ENCODE measurements at places on chromosomes 2 and 18.
A peak's percentile ranks its signal among the peaks of the same experiment; 100 is the strongest.

DNA sequence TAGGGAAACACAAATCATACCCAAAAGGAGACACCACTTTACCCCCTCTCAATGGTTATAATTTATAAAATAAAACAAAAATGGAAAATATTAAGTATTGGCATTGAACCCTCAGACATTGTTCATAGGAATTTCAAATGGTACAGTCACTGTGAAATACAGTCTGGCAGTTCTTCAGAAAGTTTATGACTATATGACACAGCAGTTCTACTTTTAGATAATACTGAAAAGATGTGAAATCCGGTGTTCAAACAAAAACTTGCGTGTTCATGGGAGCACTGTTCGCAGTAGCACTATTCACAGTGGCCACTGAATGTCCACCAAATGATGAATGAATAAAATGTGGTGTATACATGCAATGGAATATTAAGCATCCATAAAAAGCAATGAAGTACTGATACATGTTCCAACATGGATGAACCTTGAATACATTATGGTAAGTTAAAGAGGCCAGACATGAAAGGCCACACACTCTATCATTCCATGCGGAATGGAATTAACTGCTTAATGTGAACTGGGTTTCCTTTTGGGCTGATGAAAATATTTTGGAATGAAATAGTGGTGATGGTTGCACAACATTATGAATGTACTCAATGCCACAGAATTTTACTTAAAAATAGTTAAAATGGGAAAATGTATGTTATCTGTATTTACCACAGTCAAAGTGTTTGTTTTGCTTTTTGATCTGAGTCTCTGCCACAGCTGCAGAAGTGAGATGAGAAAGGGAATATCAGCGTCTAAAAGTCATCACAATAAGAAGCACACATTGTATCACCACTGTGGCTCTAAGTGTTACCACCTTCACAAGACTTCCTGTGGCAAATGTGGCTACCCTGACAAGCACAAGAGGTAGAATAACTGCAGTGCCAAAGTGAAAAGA is 864.6 kb downstream of the SUCLG1 start:
- DNase-seq = no peak

DNA sequence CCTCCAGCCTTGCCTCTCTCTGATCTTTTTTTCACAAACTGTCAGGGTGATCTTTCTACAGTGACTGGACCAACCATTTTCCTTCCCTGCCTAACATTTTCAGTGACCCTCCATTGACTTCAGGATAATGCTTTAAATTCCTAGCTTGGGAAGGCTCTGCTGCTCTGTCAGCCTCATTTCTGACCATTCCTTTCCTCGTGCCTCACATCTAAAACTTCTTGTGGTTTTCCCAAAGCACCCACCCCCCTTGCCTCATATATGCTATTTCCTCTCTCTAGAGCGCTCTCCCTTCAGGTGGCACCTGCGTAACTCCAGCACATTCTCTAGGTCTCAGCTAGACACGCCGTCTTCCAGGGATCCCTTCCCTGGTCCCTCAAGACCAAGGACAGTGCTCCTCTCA is 37.2 kb downstream of the DRC1 start:
- DNase-seq = no peak

- DNase-seq = no peak
Measured at GRCh38 chr2:5070257-5070656, 621.9 kb upstream of the SOX11 start.

DNA sequence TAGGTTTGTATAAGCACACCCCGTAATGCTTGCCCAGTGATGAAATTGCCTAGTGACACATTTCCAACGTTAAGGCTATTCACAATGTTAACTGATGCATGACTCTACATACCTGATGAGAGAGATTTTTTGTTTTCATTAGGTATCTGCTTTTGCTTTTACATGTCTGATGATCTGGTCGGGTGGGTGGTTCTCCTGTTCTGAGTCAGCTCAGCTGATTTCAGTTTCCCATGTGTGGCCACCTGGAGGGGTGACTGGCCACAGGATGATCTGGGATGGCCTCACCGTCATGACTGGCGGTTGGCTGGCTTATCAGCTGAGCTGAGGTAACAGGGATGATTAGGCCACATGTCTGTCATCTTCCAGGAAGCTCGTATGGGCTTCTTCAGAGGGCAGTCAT is 33.8 kb upstream of the ACYP2 start:
- peak; percentile 41 for DNase-seq

DNA sequence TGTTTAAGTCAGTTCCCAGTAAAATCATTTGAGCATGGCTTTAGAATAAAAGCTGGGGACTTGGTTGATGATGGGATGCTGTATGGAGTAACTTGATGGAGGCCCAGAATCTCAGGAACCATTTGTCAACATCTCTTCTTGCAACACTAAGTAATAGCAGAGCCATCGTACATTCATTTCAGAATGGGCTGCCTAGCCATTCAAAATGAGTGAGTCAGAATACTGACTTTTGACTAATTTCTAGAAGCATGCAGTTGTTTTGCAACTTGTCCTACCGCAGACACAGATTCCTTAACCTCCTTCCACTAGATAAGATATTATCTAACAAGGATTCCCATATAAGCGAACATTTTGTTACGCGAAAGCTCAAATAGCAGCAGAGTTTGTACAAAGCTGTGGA is 229.5 kb downstream of the CNTNAP5 start:
- DNase-seq = no peak

DNA sequence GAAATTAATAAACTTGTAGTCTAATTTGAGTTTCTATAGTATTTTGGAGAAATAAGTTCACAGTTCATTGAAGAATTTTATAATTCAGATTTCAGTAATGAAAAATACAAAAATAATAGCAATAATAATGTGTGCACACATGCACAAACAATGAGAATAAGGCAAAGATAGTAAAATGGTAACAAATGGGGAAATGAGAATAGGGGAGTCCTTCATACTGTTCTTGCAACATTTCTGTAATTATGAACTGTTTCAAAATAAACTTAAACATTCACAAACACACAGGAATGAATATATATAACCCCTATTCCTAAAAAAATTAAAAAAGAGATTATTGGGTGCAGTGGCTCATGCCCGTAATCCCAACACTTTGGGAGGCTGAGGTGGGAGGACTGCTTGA is 63.9 kb downstream of the SPRED2 start:
- DNase-seq = no peak

- DNase-seq = no peak
Measured at GRCh38 chr2:60106836-60107529, 446.5 kb downstream of the BCL11A start.

DNA sequence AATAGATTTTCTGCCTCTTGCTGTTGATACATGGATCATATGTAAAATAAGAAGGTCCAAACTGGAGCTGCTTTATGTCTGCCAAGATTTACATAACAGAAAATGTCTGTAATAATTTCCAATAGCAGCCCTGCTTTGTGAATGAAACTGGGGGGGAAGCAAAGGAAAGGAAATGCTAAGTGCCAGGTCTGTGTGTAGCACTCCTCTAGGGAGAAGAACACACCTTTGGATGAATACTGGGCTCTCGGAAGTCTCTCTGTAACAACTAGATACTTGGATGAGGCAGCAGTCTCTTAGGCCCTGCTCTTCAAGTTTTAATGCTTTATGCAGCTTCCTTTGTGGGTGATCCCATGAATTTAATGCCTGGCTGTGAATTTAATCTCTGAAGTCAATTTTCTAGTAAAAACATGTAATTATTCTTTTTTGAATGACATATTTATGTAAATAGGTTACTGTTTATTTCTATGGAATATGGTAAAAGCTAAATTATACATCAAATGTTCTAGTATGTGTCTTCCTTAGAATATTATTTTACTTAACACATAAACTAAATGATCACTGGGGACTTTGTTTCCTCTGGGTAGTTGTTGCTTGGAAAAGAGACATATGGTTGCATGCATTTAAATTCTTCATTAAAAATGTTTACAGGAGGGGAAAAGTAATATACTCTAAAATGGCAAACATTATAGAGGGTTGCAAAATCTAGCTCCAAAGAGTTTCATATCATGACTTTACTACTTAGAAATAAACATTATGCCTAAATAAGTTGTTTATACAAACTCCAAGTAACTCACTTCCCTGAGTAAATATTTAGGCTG is 336.6 kb upstream of the CWC22 start:
- no peak for DNase-seq

Measured in MM.1S (cell line).